ENCODE measurements at places on chromosomes 11 and 22.

DNA sequence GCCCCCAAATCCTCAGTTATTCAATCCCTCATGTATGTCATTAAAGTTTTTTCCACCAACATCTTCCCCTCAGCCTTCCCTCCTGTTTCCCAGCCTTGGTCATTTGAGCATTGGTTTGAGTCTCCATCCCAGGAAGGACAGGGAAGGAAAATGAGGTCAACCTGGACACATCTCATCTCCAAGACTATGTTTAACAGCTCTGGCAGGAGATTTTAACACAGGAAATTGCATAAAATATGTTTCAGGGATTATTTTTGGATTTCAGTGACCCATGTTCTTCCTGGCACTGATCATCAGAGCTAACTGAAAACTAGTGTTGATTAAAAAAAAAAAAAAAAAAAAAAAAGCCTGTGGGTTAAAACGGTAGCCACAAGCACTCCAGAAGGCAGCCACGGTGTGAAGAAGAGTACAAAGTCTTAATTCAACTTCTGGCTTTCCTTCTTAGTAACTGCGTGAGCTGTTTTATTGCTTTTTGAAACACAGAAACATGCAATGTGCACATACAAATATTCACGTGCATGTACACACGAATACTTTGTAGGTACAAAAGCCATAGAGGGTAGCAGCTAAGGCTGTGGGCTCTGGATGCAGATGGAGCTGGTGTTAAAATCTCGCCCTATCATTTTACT lies 164.4 kb upstream of the DDI1 start:
- no peak for DNase-seq

DNA sequence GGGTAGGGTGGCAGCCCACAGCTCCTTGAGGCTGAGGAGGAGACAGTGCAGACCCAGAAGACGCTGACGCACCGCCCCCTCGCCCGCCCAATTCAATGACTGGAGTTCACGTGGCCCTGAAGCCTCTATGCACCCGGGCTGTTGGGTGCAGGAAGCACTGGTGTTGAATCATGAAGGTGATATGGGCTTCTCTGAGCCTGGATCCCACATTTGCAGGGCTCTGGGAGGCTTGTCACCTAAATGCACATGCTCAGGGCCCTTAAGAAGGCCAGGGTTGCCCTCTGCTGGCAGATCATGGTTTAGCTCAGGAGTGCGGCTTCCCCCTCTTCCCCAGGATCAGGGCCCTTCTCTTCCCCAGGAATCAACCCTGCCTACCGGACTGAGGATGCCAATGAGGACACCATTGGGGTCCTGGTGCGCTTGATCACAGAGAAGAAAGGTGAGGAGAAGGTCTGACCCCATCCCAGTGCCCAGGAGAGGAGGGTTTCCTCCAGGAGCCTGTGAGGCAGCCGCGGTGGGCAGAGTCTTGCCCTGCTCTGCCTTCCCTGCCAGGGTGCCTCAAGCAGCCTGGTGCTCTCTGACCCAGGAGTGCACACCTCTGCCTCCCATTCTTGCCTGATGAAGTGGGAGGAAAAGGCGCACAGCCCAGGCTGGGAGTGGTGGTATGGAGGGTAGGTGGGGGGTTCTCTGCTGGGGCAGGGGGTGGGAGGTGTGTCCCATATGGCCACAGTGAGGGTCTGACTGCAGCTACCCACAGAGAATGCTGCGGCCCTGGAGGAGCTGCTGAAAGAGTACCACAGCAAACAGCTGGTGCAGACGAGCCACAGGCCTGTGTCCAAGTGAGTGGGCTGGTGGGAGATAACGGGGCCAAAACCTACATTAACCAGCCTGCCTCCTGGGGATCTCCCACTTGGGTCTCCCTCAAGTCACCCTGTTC lies 17.5 kb downstream of the RELT start:
- peak; percentile 78 for DNase-seq

- DNase-seq: no peak
These were observed 418.7 kb upstream of the CADM1 start for GRCh38 chr11:115922876-115923275.

DNA sequence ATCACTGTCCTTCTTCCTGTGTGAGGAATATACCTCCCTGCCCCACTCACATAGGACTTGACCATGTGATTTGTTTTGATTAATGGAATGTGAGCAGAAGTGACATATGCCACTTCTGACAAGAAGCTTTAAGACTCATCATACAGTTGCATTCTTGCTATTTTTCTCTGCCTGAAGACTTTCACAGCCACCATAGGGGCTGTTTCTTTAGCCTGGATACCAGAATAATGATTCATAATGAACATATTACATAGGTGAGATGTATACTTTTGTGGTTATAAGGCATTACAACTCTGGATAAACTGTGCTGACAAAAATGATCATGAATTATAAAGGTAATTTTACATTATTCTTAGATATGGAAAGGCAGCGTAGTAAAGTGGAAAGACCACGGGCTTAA lies 798.0 kb downstream of the DLG2 start:
- no peak for DNase-seq

DNA sequence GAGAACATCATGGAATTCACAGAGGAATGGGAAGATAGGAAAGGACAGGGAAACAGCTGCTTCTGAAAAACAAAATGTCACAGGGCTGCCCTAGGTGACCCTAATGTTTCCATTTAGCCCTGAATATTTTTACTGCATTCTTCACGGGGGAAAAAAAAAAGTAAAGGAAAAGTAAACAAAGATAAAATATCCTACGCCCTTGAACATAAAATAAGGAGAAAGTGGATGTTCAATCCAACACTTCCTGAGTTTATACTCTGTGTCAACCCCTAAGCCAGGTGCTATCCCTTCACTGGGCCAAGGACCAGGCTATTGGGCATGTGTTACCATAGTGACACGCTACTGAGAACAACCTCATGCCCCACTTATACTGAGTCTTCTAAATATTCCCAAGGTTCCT lies 84.7 kb downstream of the FAM76B start:
- DNase-seq: no peak

- no peak for DNase-seq
These were observed 19.8 kb downstream of the DNHD1 start for GRCh38 chr11:6516865-6517264.

DNA sequence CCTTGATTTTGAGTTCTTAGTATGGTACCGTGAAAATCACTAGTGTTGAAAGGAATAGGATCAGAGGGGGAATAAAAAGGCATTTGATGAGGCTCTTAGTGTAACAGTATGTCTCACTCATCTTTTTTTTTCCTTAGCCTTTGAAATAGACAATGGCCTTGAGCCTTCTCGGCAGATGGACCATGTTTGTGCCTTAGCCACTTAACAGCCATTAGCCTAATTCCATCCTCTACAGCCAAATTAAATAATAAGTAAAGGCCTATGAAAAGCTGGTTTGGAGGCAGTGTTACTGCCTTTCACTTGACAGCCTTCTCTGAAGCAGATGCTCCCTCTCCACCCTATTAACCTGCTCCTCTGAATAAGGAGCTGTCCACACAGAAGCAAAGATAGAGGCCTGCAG lies 580.7 kb downstream of the NTM start:
- no peak for DNase-seq

DNA sequence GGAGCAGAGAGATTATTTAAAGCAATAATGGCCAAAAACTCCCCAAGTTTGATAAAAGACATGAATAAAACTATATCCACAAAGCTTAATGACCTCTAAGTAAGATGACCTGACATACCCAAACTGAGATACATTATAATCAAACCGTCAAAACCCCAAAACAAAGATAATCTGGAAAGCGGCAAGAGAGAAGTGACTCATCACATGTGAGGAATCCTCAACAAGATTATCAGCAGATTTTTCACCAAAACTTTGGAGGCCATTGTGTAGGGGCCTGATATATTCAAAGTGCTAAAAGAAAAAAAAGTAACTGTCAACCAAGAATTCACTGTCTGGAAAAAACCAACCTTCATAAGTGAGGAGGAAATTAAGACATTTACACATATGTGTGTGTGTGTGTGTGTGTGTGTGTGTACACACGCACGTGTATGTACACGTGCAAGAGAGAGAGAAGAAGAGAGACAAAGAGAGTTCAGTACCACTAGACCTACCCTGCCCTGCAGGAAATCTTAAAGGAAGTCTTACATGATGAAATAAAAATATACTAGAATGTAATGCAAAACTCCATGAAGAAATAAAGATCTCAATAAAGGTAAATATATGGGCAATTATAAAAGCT lies 752.4 kb downstream of the NELL1 start:
- DNase-seq: no peak

- DNase-seq: no peak
These were observed 16.6 kb upstream of the MS4A6E start for GRCh38 chr11:60310407-60310998.

- peak; percentile 62 for DNase-seq
These were observed 8.9 kb downstream of the YPEL1 start for GRCh38 chr22:21726650-21727049.

- peak; percentile 61 for DNase-seq
These were observed 6.0 kb downstream of the CFL1 start for GRCh38 chr11:65851811-65852507.

All from activated CD8-positive, alpha-beta memory T cell treated with anti-CD3 and anti-CD28 coated beads, Interleukin-2, amount 50 U/mL, for 48 hours (primary cell).